T-helper 1 cell (primary cell): ENCODE measurements at places on chromosomes 5 and 9.

- no peak for DNase-seq
Observed at GRCh38 chr5:139705655-139706587, 57.8 kb downstream of the CXXC5 start.

GRCh38 chr9:35951736-35952135 lies 6.2 kb downstream of the OR2S2 start:
- no peak for DNase-seq

GRCh38 chr5:59528202-59528862 lies 365.2 kb downstream of the PDE4D start:
- no peak for DNase-seq

DNA sequence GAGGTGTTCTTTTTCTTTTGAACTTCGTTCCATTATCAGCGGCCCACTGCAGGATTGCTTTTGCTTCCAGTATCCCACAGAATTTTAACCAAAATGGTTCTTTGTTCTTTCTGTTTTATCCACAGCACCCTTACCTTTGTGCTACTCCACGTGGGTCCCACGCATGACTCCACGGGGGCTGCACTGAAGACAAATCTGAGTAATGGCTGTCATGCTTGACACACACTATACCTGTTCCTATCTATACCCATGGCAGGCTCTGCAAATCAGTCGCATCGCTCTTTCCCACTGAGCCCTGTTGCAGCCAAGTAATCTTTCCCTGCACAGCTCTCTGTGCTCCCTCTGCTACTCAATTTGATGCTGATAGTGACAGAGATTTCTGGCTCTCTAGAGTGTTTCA lies 69.7 kb downstream of the NSG2 start:
- DNase-seq: no peak

- DNase-seq: peak; percentile 35
Observed at GRCh38 chr9:112380102-112380824, at the start of gene HSDL2. TSS of gene HSDL2 (plus strand) at chr9:112380108. CDS start at chr9:112380164, 56 bp downstream.

DNA sequence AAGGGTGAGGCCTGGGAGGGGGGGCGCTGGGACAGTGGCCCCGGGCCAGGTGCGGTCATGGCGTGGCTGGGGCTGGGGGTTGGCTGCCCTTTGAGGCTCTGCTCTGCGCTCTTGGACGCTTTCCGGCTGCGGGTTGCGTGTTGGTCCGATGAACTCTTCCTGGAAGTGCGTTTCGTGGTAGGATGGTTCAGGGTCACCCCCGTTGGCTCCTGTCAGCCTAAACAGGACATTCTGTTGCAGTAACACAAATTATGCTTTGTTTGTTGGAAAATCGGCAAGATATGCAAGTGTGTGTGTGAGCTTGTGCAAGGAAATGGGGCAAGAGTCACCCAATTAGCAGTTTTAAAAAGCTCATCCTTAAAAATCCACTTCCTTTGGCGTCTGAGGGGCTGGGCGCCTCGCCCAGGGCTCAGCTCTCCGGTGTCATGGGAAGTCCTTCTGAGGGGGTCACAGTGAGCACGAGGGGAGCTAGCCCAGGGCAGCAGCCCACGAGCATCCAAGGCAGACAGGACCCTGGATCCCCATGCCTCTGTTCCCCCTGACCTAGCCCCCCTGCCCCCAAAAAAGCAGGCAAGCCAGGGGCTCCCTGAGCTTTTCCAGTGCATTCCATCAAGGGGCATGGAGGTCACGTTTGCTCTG lies 22.2 kb upstream of the RNU6ATAC start:
- DNase-seq: no peak

DNA sequence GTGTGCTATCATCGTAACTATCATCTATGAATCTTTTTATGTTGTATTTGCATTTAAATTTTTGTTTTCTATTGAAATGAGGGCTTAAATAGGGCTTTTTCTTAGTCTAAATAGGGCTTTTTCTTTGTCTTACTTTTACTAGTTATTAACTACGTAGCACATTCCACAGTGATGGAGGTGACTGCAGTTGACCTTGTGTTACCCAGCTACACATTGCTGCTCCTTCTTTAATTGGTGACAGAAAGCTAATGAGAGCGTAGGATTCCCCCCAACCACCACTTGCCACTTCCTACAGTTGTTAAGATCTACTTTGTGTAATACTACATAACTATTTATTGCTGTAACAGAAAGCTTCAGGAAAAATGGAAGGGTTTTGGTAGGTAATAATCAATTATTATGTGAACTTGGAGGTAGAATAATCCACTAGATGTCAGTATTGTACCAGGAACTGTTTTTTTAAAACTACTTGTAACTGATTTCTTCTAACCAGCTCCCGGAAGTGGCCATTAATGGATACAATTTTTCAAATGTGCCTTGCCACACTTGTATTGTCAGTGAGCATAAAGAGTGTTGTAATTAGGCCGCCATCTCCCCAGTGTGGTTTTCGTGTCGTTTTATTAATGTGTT lies 18.0 kb downstream of the MTRR start:
- DNase-seq: no peak

DNA sequence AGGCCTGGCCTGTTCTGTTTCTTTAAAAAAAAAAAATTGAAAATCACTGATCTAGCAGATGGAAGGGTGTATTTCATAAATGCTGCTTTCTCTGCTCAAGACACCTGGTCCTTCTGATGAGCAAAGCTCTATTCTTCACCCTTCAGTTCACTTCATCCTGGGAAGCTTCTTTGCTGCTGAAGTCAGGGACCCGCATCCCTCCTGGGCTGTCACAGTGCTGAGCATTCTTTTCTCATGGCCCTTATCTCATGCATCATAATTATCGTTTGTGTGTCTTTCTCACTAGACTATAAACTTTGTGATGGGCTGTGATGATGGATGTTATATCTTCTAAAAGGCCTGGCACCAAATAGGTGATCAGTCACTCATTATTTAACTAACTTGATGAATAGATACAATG lies 461.0 kb downstream of the GADD45G start:
- no peak for DNase-seq
